Bronchus fibroblast of lung (primary cell): ENCODE measurements at places on chromosomes 12 and 14. TPM values are rescaled to one million over a fixed set of nuclear protein-coding genes. Genes with fewer than 3 reads are reported as not detected.

Gene IL23A
- total RNA-seq: 0.15 TPM in 1 of 2 replicates, not detected in the other

Gene PHLDA1
- 95.3 and 108 TPM in 2 replicates for total RNA-seq

Gene SERPINA5
- under 0.01 and 0.15 TPM in 2 replicates for total RNA-seq

Gene SYNE2
- 7.9 and 8.4 TPM in 2 replicates for total RNA-seq

Gene PIANP
- 0.17 and 0.74 TPM in 2 replicates for total RNA-seq

Gene PTCSC3
- not detected in 2 replicates for total RNA-seq

Gene TEX22
- under 0.01 TPM in 1 of 2 replicates, not detected in the other for total RNA-seq

Gene GPD1
- total RNA-seq: under 0.01 TPM in 1 of 2 replicates, not detected in the other

Gene LRIG3
- 17.3 and 20.2 TPM in 2 replicates for total RNA-seq

Gene LRP1-AS
- not detected in 2 replicates for total RNA-seq

Gene FLRT2
- 2.2 and 6.1 TPM in 2 replicates for total RNA-seq

Gene ATL1
- total RNA-seq: 3.7 and 4.3 TPM in 2 replicates

Gene CD27
- 0.15 TPM in 1 of 2 replicates, not detected in the other for total RNA-seq

Gene FOXN4
- total RNA-seq: not detected in 2 replicates

Gene CLMN
- 0.17 and 0.30 TPM in 2 replicates for total RNA-seq

Gene INHBE
- total RNA-seq: 8.0 and 10.9 TPM in 2 replicates

Gene CD163L1
- total RNA-seq: 0.15 and 0.17 TPM in 2 replicates

Gene DAO
- total RNA-seq: not detected in 2 replicates

Gene GLT8D2
- 20.3 and 25.9 TPM in 2 replicates for total RNA-seq

Gene OR10AD1
- not detected in 2 replicates for total RNA-seq

Gene PLA2G1B
- not detected in 2 replicates for total RNA-seq

Gene BDKRB2
- 9.2 and 9.5 TPM in 2 replicates for total RNA-seq

Gene KCNJ8
- 1.6 and 2.2 TPM in 2 replicates for total RNA-seq

Gene GDF3
- not detected in 2 replicates for total RNA-seq

Gene IPO8
- total RNA-seq: 9.6 and 9.7 TPM in 2 replicates

Gene KRT83
- total RNA-seq: not detected in 2 replicates
